ENCODE measurements at places on chromosomes 2 and 18.

DNA sequence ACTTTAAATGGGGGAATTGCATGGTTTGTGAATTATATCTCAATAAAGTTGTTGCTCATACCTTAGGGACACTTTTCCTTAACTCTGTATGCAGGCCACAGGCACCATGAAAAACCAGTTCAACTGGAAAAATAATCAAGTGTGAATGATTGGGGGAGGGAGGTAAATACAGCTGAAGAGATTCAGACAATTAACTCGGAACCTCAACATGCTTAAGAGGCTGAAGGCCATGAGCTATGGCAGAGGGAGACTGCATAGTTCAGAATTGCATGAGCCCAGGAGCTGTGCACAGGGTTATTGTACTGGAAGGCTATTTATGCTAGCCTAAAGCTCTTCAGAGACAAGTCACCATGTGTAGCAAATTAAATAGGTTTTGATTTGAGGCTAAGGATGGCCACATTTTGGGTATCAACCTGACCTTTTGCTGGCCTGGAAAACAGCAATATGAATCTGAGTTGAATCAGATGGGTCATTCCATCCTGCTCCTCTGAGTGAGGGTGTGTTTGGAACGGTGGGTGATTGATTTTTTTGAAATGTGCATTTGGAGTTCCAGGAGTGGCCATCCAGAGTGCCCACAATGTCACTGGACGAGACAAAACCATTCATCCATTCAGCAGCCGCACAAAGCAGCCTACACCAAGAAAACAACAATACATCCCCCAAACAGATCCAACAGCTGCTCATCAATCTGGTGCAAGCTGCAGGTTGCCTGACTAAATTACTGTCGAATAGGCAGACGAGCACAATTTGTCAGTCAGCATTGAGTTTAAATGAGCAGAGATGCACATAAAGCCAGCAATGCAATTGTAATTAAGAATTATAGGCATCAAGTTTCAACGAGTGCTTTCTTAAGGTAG, 42.5 kb downstream of the HRH4 start:
- no peak for DNase-seq

GRCh38 chr2:226873826-226874225, 38.0 kb downstream of the RHBDD1 start:
- no peak for DNase-seq

GRCh38 chr18:22703883-22704585, 229.1 kb upstream of the RBBP8 start:
- peak; percentile 66 for DNase-seq

- DNase-seq = no peak
These were observed 216.6 kb downstream of the SPAG16 start for GRCh38 chr2:213500881-213501280.

DNA sequence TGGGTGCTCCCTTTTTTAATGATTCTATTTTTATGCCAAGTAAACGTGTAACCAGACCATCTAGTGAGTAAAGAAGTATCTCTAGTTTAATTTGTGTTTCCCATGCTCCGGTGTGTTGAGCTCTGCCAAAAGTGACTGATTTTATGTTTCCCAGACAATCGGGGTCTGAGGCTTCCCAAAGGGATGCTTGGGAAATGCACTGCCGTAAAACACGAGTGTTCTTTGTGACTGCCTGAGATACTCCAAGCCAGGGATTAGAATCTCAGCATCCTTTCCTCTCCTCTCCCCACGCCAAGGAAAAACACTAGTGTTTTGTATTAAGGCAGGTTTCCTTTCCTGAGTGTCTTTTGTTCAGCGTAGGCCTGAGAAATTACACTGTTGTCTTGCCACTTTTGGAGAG, 180.5 kb upstream of the NRP2 start:
- DNase-seq = no peak

- peak; percentile 9 for DNase-seq
These were observed 75.2 kb upstream of the CD28 start for GRCh38 chr2:203631068-203631757.

- DNase-seq = no peak
These were observed 273.3 kb downstream of the GLI2 start for GRCh38 chr2:121008975-121009374.

GRCh38 chr2:10001586-10001985, 41.8 kb upstream of the KLF11 start:
- no peak for DNase-seq

DNA sequence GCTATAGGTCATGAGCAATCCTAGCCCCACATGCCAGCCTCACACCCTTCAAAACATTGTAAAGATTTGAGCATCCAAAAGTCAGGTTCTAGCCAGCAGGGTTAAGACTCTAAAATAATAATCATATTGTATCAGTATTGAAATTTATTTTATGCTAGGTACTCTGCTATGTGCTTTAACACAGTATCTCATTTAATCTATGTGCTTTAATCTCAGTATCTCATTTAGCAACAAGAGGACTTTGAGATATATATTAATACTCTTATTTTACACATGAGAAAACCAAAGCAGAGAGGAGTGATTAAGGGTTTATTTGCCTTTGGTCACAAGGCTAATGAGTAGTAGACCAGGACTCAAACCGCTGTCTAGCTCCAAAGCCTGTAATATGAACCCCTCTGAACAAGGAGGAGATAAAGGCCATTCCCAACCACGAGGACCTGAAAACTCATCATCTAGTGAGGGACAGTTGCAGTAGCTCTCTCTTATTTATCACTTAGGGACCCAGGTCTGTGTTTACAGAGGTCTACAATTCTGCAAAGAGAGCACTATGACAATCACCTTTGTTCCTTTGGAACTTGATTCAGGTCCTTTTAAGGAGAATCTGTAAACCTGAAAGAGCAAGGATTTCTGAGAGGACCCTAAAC, 116.5 kb upstream of the SERTAD2 start:
- DNase-seq = no peak

GRCh38 chr2:140808820-140809219, 1322.0 kb downstream of the LRP1B start:
- no peak for DNase-seq

DNA sequence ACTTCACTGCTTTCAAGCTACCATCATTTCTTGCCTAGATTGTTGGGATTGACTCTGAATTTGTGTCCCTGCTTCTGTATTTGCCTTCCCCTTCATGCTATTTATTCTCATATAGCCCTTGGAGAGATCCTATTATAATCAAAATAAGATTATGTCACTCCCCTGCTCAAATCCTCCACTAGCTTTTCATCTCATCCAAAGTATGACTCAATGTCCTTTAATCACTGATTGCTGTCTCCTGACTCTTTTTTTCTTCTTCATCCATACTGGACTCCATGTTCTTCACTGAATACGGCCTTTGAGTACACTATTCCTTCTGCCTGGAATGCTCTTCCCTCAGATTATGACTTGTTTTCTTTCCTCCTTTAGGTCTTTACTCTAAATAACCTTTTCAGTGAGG, 5.0 kb downstream of the RBKS start:
- DNase-seq = peak; percentile 24

DNA sequence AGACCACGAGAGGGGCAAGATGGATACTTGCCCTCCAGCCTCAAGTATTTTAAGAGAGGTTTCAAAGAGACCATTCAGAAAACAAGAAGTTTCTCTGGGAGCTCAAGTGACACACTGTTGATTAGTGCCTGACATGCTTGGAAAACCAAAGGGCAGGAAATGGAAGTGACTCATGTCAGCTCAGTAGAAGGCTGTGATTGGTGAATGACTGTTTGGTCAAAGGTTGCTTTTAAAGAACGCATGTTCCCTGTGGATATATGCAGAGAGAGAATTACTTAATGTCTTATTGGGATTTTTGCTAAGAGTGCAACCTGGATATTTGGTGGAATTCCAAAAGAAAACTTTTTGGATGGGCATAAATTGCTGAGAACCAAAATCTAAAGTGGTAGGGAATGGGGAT, 549.9 kb downstream of the XIRP2 start:
- DNase-seq = no peak

GRCh38 chr2:191693166-191693565, 15.2 kb downstream of the NABP1 start:
- DNase-seq = no peak

DNA sequence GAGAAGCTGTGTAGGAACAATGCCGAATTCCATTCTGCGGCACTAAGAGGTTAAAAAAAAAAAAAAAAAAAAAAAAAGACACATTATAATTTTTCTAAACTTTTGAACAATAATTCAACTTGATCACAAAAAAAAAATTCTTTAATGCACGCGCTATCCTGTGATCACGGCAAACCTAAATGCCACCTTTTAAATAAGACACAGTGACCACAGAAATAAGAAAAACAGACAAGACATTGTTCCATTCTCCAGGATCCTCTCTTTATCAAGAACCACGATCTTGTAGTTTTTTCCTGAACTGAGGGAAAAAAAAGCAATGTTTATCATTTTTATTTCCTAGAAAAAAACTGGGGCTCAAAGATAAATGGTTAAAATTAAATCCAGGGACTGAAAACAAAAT, 9.4 kb downstream of the SUCLG1 start:
- no peak for DNase-seq

- DNase-seq = no peak
These were observed 18.1 kb downstream of the PID1 start for GRCh38 chr2:229252996-229253395.

DNA sequence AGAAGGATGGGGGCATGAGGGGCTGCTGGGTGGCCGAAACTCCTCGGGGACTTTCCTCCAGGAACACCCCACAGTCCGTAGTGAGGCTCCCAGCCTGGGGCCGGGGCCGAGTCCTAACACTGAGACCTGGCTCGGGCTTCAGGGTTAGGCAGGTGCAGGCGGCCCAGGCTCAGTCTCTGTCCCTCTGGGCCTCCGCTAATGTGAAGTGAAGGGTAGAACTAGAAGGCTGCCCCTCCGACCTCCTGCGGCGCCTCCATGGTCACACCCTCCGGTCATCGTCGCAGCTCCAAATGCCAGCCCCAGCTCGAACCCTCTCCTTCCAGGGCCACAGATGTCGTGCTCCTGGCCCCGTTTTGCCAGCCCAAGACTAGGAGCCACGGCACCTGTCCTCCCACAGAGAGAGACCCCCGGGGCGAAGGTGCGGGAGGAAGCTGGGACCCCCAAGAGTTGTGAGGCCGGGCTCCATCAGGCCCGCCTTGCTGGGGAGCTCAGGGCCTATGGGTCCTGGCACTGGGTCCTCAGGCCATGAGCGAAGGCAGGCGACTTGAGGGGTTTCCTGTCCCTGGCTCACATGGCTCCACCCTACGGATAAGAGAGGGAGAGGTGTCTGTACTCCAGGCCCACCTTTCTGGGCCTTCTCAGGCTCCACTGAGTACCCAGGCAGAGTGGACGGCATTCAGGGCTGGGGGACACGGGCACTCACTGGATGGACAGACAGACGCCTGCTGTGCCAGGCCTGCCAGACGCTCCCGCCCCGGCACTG, 797 bp downstream of the ANO7 start:
- no peak for DNase-seq

DNA sequence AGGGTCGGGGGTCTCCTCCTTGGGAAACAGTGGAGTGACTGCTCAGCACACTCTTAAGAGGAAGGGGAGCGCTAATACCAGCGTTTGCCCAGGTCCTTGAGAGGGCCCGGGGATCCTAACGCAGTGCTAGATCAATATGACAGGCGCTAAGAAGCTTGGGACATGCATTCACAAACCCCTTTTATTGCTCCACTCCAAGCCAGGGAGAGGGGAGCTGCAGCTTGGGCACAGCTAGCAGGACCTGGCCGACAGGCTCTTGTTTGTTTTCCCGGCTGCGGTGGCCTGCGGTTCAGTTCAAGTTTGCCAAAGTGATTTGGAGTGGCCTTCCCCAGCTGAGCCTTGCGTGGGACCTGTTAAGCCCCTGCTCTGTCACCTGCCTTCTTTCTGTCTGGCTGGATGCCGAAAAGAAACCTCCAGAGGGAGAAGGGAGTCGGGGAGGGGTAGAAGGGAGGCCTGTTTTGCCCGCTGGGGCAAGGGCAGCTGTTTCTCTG, 152.1 kb downstream of the GLI2 start:
- no peak for DNase-seq

DNA sequence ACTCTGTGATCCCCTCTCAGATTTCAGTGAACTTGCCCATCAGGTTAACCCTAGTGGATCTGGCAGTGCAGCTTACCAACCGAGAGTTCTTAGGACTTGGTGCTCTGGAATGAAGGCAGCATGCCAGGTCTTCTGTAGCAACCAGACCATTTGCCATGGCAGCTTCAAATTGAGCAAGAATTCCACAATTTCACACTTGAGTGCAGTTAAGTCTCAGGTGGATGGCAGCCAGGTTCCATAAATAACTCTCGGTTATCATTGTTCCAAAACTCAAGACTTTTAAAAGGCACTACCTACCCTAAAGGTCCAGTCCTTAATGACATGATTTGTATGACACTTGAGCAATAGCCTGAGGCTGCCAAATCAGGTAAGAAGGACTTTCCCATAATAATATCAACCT, 48.1 kb downstream of the GALNT3 start:
- peak; percentile 7 for DNase-seq

DNA sequence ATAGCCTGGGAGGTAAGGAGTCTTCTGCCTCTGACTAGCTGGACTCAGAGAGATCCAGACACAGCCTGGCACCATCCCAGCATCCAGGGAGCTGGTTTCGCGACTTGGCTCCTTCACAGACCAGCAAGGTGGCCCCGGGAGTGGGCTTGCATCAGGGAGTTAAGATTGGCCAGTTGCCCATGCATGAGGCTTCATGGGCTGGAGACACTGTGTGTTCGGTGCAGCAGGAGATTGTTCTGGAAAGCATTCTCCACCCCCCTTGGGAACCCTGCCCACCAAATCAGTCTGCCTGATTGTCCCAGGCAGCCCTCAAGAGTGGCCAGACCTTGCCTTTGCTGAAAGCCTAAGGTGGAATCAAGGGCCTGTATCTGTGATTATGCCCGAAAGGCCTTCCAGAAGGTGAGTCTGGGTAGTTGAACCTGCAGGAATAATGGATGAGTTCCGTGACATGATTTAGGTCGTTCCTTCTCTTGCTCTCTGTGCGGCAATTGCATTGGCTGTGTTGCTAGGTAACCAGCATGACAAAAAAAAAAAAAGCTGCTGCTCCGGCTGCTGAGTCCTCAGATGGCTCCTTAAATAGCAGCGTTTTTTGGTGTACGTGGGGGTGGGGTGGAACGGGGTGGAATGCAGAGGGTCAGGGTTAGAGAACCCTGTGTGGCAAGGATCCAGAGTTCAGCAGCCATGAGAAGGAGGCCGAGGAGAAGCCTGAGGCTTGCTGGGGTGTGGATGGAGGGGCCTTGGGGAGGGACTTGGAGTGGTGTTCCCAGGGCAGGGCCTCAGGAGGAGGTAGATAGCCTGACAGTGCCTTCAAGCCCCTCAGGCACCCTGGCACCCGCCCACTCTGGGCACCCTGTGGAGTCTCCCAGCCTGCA, 93.0 kb upstream of the MCFD2 start:
- peak; percentile 67 for DNase-seq

DNA sequence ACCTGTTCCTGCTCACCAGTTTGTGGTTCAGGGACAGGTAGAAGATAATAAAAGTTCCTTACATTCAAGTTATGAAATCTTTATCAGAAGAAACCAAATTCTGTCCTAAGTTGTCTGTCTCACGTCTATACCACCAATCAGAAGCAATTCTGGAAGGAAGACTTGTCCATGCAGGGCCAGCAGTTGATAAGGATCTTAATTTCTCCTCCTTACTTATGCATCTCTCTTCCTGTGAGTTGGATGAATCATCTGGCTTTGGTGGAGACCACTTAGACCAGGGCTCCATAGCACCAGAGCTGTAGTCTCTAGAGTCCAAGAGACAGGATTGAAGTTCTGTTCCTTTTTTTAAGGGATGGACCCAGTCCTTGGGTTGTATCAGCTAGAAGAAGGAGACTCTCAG, 106.5 kb downstream of the APOB start:
- DNase-seq = no peak
